ENCODE measurements at places on chromosomes 3 and 15.
A peak's percentile ranks its signal among the peaks of the same experiment; 100 is the strongest.

GRCh38 chr15:63104727-63105126, 16.9 kb upstream of the LACTB start:
- no peak for DNase-seq

DNA sequence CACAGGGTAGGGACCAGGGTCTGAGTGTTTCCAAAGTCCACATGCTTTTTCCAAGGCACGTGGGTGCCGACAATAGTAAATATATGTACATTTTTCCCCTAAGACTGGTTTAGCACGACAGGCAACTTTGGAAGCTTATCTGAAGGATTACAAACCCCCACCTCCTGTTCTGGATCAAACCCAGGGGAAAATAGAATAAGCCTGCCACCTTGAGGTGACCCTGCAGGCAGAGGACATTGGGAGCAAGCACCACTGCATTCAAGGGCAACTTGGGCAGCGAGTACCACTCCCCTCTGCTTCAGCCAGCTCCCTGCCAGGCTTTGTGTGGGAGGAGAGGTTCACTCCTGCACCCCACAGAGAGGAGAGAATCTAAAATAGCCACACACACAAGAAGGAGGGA, 44.8 kb downstream of the KBTBD12 start:
- peak; percentile 56 for DNase-seq

- DNase-seq: peak; percentile 60
Measured at GRCh38 chr15:65377976-65378366, at the start of gene IGDCC3. Gene IGDCC3 (minus strand): TSS chr15:65378002. CDS start chr15:65377788, 214 bp downstream.

DNA sequence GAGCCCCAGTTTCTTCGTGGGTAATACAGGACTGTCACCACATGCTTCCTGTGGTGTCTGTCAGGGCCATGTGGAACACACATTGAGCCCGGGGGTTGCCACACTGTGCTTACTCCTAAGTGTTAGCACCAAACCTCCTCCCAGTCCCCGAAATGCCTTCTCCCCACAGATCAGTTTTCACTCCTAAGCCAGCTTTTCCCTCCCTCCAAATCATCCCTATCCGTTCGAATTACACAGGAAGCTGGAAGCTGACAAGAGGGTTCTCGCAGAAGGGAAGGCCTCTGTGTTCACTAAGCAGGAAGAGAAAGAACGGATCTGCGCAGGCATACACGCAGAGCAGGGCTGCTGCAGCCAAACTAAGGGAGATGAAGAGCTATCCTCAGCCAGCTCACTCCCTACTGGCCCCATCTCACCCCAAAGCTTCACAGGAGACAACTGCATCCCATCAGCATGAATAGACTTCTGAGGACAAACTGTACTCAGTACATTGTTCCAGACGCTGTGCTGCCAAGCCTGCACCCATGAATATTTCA, 32.3 kb downstream of the XXYLT1 start:
- DNase-seq: peak; percentile 49

DNA sequence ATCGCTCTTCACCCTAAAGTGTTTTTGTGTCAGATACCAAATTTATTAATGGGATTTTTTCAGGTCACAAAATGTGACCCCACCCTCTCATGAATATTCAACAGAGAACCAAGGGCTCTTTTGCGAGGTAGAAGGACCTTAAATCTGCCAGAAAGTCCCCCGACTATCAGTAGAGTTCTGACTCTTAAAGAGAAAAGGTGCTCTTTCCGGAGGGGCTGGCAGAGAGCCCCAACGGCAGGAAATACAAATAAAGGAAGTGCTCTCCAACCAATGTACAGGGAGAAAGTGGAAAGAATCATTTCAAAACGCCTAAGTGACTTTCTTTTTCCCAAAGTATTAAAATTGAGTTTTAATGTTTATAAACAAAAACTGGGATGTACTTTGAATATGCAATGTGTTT, 517.2 kb downstream of the FOXP1 start:
- DNase-seq: no peak

- peak; percentile 54 for DNase-seq
Measured at GRCh38 chr15:74040109-74040850, 42.1 kb downstream of the GOLGA6A start.

- peak; percentile 58 for DNase-seq
Measured at GRCh38 chr3:183275418-183275817, 22.4 kb downstream of the B3GNT5 start.

DNA sequence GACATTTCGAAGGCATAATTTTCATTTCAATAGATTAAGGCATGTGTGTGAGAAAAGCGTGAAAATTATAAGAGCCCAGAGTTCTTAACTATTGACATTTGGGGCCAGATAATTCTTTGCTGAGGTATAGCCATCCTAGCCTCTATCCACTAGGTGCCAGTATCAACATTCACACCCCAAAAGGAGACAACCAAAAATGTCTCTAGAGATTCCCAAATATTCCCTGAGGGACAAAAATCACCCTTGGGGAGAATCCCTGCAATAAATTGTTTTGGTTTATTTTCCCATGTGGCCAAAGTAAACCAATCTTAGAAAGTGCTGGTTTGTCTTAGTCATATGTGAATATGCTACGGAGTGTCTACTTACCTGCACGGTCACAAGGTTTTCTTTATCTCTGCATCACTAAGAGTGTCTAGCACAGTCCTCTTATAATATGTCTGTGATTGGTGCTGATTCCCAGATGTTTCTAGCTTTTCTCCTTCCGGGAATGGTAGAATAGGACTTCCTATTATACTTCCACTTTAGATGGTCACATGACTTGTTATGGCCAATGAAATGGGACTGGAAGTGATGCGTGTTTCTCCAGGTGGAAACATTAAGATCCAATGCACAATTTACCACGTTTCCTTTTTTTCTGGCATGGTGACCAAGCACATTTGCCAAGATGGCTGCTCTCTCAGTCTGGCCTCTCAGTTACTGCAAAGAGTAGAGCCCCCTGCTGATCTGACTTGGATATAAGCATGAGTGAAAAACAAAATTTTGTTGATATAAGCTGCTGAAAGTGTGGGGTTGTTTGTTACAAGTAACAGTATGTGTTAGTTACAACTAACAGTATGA, 8.0 kb upstream of the KBTBD8 start:
- DNase-seq: no peak

- no peak for DNase-seq
Measured at GRCh38 chr3:56297281-56297840, 170.9 kb downstream of the ERC2 start.
